ENCODE measurements at places on chromosomes 2 and 18.

DNA sequence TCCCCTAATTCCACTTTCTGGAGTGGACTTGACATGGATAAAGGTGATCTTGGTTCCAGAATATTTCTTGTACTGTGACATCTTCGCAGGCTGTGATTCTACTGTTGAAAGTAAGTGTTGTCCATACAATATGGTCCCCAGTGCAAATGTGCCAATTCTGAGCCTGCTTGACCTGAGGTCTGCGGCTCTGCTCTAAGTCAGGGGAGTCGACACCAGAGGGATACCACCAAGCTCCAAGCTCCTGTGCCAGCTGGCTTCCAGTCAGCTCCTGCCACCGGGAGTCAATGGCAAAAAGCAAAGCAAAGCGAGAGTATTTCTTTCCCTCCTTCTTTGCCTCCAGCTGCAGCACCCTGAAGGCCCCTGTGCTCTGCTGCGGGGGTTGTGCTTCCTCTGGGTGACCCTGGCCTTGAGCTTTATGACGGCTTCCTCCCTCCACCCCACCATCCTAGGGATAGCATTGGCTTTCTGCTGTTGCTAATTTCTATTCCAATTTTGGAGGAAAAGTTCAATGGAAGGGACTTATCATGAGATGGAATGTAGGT lies 50.4 kb downstream of the SLC35F5 start:
- DNase-seq: no peak

DNA sequence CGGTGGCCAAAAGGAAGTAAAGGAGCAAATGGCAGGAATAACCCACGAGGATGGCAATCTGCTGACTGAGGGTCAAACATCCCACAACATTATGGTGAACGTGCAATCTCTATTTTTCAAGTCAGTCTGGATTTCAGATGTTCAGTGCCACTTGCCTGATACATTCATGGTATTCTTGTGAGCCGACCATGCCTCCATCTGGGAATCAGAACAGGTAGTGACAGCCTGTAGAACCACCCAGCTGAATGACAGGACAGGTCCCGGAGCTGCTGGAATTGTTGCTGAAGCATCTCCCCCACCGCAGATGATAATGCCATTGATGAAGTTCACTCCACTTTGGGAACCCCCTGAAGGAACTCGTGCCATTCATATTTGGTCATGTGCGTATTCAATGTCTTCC lies 123.2 kb downstream of the CAPN13 start:
- DNase-seq: no peak

DNA sequence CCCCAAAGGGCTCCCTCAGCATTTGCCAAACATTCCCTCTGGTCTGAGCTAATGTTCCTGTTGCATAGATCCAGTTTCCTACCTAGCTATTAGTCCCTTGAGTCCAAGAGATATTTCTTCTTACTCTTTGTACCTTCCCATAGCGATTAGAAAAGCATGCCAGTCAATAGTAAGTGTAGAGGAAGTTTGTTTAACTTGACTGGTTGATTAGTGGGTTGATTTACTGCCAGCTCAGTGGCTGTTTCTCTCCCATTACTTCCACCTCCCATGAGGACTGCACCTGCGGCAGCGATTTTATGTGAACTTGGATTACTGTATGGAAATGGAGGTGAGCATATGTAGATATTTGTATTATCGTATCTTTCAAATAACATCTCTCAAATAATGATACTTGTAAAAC lies 1748.4 kb upstream of the CELF4 start:
- no peak for DNase-seq

- no peak for DNase-seq
Observed at GRCh38 chr2:208285853-208286252, 19.8 kb downstream of the PIKFYVE start.

DNA sequence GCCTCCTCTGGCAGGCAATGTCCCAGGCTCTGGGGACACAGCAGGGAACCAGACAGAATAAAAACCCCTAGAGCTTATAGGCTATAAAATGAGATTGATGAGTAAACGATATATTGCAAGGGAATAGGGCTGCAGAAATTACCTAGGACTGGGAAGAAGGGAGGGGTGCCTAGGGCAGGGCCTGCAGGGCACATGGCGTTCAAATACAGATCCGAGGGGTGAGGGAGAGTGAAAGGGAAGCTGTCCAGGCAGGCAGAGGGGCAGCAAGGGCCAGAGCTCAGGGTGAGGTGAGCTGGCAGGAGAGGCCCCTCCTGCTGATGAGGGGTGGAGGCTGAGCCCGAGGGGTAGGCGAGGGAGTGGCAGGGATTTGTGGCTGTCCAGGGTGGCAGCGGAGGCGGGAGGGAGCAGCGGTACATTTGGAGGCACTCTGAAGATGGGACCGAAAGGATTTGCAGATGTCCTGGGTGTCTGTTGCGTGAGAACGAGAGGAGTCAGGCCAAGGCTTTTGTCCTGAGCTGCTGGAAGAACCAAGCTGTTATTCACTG lies 33.7 kb downstream of the KCNIP3 start:
- DNase-seq: no peak

- no peak for DNase-seq
Observed at GRCh38 chr2:159912580-159912979, 114.6 kb upstream of the CD302 start.

DNA sequence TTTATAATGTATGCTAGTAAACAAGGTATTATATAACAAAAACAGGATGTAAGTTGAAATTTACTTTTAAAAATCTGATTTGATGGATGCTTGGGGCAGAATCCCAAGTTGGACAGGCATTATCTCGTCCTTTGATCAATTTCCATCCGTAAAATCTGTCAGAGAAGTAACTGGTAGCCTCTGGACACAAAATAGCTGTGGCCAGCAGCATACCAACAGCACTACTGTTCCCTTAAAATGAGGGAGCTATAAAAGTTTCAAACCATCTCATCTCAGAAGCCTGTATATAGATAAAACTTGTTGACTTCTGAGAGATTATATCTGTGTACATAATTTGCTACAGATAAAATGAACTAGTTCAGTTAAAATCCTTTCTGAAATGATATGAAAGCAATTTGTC lies 14.7 kb upstream of the METAP1D start:
- DNase-seq: no peak

GRCh38 chr18:33355263-33355662 lies 85.3 kb downstream of the CCDC178 start:
- DNase-seq: no peak

DNA sequence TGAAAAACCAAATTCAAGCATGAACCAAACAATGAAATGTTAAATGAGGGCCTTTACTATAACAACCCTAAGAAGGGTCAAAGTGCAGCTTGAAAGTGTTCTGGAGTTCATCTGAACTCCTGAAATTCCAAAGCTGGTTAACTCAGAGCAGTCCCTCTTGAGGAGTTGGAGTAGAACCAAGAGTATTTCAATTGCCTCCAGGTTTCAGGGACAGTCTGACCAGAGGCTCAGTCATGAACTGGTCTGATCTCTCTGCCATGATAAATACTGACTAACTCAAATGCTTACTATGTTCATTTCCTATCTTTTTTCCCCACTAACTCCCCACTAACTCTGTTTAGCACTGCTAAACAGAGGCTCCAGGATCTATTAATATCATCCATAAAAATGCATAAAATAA lies 2.7 kb downstream of the STARD7 start:
- DNase-seq: no peak

DNA sequence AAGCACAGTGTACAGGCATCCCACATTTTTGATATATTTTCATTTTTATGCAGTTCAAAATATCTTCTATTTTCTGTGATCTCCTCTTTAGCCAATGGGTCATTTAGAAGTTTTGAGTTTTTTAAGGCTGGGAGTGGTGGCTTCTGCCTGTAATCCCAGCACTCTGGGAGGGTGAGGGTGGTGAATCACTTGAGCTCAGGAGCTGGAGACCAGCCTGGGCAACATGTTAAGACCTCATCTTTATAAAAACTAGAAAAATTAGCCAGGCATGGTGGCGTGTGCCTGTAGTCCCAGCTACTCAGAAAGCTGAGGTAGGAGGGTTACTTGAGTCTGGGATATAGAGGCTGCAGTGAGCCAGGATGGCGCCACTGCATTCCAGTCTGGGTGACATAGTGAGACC lies 17.8 kb downstream of the UBR3 start:
- DNase-seq: no peak

- no peak for DNase-seq
Observed at GRCh38 chr18:46677611-46678010, 20.6 kb upstream of the LOXHD1 start.

DNA sequence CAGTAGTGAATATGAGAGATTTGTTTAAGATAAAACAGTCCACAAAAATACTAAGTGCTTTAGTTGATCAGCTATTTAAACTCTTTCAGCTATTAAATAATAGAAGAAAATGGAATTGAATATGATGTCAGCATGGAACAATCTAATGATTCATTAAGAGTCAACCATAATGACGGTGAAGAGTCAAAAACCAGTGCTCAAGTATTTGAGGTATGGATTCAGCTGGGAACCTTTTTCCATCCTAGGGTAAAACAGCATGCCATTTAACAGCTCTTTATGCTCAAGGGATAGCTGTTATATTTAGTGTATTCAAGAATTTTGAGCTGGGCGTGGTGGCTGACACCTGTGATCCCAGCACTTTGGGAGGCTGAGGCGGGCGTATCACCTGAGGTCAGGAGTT lies 29.7 kb downstream of the CARF start:
- no peak for DNase-seq

DNA sequence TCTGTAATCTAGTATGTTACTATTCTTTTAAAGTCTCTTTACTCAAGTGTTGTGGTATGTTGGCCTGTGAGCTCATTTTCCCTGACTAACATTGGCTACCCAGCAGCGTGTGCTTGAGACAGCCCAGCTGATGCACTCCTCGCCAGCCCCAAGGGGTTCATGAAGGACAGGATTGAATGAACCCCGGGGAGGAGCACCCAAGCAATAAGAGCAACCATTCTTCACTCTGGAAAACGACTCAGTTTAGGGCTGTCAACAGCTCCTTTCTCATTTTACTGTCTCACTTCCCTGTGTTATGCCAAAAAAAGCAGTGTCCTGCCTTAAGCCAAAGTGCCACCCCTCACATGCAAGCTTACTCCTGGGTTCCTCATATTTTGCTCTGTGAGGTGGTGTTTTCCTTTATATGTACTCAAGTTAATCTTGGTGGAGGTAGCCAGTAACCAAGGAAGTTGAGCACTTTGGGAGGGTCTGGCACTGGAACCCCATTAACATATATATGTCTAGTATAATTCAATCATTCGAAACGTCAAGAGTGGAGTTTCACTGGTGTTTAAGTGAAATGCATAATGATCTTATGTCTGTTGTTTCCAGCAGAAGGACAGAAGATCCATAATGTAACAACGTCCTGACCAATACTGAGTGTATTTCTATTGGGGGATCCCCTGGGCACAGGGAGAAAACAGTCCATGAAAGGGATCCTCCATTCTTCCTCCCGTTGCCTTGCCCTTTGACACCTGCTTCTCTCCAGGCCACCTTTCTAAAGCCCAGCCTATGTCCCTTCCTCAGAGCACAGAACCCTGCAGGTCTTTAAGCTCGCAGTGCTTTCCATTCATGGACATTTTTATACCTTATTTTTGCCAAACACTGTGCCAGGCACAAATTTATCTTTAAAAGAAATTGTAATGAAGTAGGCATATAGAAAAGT lies 43.2 kb downstream of the ATIC start:
- no peak for DNase-seq

- DNase-seq: no peak
Observed at GRCh38 chr2:45902380-45902779, 250.9 kb downstream of the PRKCE start.

- no peak for DNase-seq
Observed at GRCh38 chr2:378364-378763, 90.5 kb upstream of the ALKAL2 start.

DNA sequence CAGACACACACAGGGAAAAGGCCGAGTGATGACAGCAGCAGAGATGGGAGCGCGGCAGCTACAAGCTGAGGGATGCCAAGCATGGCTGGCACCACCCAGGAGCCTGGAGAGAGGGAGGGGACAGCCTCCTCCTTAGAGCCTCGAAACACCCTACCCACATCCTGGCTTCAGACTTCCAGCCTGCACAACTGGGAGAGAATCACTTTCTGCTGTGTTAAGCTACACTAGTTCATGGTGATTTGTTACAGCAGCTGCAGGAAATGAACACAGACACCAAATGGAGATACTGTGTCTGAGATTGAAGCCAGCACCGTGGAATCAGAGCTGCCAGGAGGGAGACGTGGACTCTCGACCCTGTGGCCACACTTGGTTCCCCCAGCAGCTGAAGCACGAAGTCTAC lies 27.5 kb upstream of the FOSL2 start:
- no peak for DNase-seq

DNA sequence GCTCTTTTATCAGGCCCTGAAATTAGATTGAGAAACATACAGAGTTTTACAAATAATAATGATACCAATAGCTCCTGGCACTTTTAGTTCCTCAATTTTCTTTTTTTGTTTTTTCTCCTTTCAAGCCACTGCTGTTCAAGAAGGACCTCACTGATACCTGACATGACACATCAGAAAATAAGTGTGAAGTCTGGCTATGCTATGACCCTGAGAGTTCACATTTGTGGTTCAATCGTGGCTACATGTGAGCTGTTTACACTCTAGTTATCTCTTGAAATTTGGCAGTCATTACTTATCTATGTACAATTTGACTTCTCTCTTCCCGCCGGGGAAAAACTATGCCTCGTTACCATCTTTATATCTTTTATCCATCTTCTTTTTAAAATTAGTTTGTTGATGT lies 686.5 kb downstream of the EPHA4 start:
- DNase-seq: no peak

DNA sequence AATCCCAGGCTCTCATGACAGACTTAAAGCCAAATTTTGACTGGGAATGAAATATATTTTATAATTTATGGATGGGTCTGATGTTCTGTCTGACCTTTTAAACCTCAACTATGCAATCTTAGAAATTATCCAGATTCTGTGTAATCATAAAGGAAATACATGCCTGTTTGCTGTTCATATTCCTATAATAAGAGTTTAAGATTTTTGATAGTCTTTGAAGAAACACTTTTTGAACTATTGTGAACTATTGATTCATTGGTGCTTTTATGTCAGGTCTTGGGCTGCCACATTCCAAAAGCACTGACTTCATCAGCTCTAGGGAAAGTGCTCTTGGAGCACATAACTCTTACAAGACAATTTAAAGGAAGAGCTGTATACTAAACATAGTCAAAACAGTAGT lies 64.2 kb downstream of the CCDC150 start:
- DNase-seq: no peak

DNA sequence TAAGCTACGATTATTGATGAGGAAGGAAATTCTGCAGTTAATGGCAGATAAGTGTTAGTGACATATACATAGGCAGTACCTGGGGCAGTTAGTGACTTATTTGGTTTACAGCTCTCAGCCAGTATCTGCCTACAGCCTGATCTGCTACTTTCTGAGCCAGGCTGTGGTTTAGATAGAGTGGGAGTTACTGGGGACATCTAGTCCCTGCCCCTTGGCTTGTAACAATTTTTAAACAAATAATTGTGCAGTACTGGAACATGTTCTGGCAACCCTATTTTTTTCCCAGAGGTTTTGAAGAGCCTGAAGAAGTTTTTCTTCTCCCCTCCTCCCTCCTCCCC lies 2.3 kb downstream of the KIF5C start:
- no peak for DNase-seq

DNA sequence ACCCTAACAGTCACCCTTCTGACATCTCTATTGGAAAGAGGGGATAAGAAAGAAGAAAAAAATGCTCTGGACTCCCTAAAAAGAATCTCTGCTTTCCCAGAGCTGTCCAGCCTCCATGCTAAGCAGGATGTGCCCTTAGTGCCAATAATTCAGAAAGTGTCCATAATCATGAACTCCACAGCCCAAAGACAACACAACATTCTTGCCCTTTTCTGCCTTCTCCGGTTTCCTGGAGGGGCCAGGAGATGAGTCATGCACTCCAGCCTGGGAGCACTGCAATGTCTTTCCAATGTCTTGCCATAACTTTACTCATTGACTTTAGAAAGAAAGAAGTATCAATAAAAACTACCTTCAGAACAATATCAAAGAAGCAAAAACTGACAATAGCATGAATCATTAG lies 44.0 kb downstream of the KLF7 start:
- no peak for DNase-seq

Data from activated CD4-positive, alpha-beta T cell treated with anti-CD3 and anti-CD28 coated beads for 4 hours (primary cell).